ENCODE measurements at places on chromosomes 2 and 18.

GRCh38 chr2:188187726-188188125 lies 103.9 kb upstream of the GULP1 start:
- no peak for DNase-seq

- no peak for DNase-seq
Observed at GRCh38 chr2:168114040-168114439, 133.4 kb downstream of the STK39 start.

GRCh38 chr2:19982268-19982667 lies 7.6 kb downstream of the WDR35 start:
- no peak for DNase-seq

DNA sequence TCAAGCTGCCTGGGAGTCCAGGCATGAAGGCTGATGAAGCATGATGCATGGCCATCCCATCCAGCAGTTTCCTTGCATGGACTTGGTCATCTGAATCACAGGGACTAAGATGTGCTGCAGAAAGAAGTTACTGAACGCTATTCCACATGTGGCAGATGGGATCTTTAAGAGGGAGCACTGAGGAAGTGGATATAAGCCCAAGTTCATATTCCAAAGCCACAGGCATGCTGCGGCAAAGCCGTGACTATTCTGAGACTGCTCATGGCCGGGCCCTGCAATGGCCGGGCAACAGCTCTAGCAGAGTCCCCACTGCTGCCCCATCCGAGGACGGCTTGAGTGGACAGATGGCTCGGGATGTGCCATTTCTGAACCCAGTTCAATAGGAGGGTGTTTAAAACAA lies 61.5 kb downstream of the STPG4 start:
- no peak for DNase-seq

DNA sequence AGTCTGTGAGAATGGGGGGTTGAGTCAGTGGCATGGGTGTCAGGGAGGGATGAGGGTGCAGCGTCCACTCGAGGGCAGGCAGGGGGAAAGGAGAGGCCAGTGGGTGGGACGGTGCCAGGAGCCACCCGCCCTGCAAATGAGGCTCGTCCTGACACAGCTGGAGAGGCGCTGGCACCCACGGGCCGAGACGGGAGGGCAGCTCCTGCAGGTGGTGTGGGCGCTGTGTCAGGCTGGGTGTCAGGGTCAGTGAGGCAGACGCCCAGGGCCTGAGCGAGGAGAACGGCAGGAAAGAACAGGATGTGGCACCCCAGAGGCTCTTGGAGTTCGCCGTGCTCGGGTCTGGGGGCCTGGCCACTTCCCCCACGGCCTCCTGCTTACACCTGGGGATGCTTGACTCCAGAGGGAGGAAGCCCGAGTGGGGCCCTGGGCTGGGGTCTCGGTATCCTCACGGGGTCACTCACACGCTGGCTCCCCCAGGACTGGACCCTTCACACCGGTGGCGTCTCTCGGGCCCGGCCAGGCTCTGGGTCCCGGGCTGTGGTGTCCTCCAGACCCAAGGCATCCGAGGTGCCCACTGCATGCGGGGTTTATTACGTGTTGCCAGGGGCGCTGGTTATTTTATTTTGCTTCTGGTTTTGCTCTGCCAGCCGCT lies 130.5 kb upstream of the CTDP1 start:
- no peak for DNase-seq

GRCh38 chr2:201546576-201546975 lies 95.0 kb downstream of the STRADB start:
- DNase-seq = no peak

- DNase-seq = no peak
Observed at GRCh38 chr18:23179416-23179815, 44.1 kb downstream of the CABLES1 start.

DNA sequence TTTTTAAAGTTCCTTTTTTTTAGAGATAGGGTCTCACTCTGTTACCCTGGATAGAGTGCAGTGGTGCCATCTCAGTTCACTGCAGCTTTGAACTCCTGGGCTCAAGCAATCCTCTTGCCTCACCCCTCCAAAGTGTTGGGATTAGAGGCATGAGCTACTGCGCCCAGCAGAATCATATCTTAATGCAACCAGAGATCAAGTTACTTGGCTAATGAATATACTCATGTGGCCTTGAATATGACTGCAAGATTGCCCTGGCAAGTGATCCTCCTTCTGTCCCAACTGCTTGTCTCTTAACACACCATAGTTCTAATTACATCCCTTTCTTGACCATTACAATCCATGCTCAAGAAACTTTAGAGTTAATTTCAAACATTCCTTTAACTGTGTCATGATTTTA lies 133.5 kb downstream of the SRBD1 start:
- DNase-seq = no peak

DNA sequence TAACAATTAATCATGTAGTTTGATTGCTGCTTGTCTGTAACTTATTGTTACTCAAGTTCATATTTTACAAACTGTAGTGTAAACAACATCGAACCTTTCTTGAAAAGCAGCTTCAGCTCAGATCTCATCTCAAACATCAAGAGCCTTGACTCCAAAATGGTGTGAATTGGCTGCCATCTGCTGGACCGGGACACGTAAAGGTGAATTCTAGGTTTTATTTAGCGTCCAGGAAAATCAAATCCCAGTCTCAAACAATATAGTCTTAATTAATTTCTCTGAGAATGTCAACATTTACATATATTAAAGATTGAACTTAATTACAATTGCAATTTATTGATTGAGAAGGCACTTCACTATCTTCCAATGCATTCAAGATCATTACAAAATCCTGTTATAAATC lies 453.0 kb downstream of the GALR1 start:
- no peak for DNase-seq

DNA sequence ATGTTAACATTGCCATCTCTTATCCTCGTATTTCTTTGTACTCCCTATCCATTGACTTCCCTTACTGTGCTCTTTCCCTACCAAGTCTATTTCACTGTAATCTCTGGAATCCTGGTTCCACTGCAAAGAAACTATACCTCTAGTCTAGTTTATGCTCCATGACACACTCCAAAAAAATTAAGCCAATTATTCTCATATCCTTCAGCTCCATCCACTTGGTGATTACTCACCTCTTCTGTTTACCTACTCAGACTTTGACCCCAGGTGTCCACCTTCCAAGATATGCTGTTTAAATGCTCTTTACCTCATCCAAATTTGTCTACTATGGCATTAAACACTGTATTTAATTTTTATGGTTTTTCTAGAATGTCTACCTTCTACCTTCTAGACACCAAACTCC lies 137.9 kb downstream of the ATAD2B start:
- no peak for DNase-seq

GRCh38 chr2:69464575-69464974 lies 27.3 kb upstream of the NFU1 start:
- no peak for DNase-seq

- no peak for DNase-seq
Observed at GRCh38 chr2:53964257-53964952, 6.4 kb downstream of the PSME4 start.

GRCh38 chr2:157336137-157337010 lies 10.8 kb upstream of the ERMN start:
- DNase-seq = peak; percentile 60

DNA sequence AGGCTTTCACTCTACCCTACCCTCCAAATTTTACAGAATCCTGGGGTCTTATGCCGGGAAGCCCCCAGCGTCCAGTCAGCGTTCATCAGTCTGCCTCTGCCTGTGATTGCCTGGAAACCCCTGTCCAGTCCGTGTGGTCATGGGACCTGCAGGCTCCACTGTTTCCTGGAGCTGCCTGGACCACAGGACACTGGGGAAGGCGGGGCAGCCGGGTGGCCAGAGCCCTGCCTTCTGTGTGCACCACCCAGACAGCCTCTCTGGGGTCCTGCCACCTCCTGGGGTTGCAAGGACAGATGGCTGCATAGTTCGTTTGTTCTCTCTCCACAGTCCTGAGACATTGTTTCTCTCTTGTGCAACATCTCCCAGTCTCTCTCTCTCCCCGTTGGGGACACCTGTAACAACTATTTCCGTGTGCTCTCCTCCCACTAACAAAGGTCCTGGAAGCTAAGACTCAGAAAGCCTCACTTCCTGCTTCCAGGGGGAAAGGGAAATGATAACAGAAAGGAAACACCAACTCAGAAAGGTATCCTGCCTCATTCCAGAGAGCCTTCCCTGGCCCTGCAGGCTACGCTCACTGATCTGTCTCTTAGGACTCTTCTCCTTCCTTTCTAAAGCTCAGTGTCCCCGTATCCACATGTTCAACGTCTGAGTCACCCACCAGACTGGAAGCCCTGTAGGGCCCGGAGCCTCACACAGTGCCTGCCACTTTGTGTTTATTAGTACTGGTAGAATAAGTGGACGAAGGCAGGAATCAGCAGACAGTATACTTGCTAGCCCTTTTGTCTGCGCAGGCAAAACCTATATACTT lies 192.8 kb upstream of the RAB12 start:
- DNase-seq = no peak

DNA sequence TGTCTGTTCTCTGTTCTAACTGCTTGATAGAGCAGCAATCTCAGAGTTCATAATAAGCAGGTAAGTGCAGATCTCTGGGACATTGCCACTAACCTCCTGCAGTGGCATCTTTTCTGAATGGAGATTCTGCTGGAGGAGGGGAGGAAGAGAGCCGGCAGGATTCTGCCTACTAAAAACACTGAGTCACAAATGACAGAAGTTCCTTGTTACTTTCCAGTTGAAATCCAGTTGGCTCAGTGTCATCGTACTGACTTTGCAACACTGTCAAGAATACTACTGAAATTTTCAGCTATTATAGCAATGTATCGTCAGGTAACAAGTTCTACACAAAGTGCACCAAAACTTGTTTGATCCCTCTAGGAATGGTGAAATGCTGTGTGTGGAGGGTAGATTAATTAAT lies 79.6 kb upstream of the ST6GAL2 start:
- DNase-seq = no peak

GRCh38 chr18:7146067-7146466 lies 28.5 kb upstream of the LAMA1 start:
- no peak for DNase-seq

- DNase-seq = no peak
Observed at GRCh38 chr2:169900686-169901085, 73.4 kb downstream of the UBR3 start.

- DNase-seq = no peak
Observed at GRCh38 chr2:120317916-120318315, 28.0 kb upstream of the INHBB start.

DNA sequence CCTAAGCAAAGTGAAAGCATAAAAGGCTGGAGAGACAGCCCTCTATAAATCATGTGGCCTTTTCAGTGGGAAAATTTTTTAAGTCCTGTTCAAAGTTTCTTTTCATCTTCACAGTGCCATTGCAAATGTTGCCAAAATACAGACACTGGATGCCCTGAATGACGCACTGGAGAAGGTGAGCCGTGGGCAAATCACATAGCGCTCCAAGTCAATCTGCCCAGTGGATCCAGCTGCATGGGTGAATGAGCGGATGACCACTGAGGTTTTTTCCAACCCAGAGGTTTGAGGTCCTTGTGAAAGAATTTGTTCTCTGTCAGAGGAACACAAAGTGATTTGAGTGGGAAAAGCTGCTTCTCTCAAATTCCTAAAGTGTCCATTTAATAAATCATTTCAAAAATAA lies 11.8 kb downstream of the DAPL1 start:
- no peak for DNase-seq

DNA sequence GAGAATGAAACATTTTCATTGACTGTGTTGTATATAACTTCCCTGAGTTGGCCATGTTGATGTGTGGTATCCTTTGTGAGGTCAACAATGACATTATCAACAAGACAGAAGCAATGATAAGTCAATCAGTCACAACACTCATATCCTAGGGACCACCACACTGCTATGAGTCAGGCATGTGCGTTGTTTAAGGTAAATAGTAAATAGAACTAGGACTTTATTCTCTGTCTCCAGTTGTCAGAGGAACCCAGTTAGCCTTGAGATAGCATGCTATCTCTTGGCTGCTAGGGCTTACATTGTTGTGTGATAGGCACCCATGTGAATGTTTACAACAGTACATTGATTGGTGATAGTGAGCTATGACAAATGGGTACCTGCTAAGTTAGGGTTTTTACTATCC lies 37.3 kb downstream of the GPD2 start:
- DNase-seq = no peak

- no peak for DNase-seq
Observed at GRCh38 chr18:53152476-53152875, 812.5 kb downstream of the DCC start.

GRCh38 chr2:102346381-102347130 lies 9.0 kb upstream of the IL18R1 start:
- no peak for DNase-seq

GRCh38 chr18:61732854-61733253 lies 160.0 kb downstream of the RNF152 start:
- no peak for DNase-seq

DNA sequence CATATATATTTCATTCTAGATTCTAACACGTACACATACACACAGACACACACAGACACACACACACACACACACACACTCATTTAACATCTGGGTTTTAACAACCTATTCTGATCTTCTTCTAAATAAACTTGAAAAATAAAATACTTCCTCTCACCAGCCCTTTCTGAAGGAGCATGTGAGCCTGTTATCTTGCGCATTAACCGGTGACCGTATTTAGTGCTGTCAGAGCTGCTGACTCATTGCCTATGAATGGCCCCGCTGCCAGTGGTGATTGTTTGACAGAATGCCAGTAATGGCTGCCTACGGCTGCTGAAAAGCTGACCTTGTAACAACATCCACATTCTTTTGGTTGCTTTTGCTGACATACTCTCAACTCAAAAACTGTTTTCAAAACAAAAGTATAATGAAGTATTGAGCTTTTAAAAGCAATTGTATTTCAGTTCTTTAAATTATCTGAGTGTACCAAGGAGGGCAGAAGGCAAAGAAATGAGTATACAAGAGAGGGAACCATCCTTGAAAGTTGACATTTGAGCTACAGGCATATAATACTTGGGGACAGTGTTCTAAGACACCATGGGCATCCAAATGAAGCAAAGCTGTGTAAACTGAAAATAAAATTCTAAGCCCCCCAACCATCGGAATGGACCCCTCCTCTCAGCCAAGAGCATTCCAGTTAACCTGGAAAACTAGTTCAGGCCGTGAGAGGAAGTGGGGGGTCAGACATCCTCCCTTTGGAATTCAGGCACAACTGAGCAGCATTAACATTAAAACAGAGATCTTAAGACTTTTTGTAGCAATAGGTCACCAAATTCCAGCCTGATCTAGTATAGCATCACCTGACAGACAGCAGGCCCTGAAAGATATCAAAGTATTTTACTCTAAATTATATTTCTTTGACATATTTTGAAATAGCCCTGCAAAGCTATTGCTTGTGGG lies 50.2 kb upstream of the DTNA start:
- DNase-seq = peak; percentile 69

DNA sequence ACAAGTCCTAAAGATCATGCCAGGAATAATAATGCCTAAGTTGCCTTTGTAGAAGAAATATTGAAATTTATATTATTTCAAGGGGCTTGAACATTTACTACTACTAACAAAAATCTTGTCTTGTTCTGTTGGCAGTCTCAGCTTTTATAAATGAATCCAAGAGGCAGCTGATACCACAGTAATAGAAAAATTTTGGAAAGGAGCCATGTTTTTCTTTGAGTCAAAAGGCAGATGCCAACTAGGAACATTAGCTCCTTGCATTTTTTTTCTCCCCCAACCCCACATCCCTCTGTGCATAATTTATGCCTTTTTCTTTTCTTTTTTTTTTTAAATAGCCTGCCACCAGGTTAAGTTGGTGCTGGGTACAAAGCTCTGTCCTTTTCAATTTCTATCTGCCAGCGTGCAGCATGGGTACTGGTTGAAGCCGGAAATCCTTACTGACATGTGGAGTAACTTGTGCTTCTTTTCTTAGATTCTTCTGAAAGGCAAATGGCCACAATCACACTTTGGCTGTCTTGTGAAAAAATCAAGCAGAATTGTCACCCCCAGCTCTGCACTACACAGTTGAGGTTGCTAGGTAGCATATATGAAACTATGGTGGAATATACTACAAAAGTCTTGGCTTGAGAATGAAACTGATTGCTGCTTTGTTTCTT lies 98.8 kb downstream of the RHBDD1 start:
- DNase-seq = no peak

All from hippocampal formation (tissue), 2 donors.